ENCODE measurements at places on chromosomes 5 and 9.

DNA sequence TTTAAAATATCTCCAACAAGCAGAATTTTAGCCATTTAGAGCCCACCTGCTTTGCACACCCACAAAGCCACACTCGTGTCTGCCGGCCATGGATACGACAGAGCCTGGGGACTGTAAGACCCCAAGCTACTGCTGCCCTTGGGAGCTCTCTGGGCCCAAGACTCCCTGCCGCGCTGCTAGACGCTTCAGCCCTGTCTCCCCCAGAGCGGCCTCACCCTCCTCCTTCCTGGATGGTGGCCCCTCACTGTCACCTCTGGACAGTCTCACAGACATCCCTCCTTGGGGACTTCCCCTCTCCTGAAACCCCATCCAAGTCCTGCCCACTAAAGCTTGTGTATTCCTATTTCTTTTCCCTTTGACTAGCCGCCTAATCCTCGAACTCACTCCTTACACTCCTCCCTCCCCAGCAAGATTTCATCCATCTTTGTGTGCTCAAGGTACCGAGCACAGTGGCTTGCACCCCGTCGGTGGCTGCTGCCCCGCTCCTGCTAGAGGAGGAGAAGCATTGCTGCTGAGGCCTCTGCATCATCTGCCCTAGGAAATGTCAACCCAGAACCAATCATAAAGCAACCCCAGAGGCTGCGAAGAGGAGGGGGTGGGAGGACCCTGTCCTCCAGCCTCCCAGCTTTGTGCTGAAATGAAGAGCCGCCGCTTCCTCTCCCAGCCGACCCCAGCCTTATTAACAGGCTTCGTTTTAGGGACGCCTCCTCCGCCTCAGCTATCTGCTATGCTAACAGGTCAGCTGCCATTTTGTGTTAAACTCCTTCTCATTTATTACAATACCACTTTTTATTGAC, 71.2 kb downstream of the CFAP77 start:
- no peak for DNase-seq

GRCh38 chr9:5800969-5801738, 31.8 kb downstream of the ERMP1 start:
- DNase-seq = no peak

DNA sequence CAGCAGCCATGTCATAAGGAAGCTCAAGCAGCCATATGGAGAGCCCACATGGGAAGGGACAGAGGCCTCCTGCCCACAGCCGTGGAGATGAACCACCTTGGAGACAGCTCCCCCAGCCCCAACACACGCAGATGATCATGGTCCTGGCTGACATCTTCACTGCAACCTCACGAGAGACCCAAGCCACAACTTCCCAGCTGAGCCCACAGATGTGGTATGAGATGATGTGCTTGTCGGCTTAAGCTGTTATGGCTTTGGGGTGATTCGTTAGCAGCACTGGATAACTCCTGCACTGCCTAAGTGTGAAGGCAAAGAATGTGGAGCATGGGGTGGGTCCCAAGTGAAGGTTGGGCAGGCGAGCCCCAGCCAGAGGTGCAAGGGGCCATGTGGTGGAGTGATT, 163.4 kb downstream of the ERCC6L2 start:
- no peak for DNase-seq

DNA sequence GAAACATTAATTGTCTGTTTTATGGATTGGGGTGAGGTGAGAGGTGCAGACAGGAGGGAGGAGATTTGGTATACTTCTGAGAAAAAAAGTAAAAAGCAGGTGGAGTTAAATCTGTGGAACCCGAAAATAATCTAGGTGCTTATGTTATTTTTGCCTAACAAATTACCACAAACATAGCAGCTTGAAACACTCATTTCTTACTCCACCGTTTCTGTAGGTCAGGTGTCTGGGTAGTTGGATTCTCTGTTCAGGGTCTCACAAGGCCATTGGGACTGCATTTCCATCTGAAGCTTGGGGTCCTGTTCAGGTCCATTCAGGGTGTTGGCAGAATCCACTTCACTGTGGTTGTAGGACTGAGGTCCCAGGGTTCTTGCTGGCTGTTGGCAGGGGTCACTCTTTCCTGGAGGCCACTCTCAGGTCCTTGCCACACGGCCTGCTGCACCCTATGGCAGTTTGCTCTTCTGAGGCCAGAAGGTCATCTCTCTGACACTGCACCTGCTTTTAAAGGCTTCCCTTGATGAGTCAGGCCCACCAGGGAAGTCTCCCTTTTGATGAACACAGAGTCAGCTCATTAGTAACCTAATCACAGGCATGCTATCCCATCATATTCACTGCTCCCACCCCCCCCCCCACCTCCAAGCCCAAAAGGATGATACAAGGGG, 82.2 kb downstream of the TRIO start:
- DNase-seq = no peak

DNA sequence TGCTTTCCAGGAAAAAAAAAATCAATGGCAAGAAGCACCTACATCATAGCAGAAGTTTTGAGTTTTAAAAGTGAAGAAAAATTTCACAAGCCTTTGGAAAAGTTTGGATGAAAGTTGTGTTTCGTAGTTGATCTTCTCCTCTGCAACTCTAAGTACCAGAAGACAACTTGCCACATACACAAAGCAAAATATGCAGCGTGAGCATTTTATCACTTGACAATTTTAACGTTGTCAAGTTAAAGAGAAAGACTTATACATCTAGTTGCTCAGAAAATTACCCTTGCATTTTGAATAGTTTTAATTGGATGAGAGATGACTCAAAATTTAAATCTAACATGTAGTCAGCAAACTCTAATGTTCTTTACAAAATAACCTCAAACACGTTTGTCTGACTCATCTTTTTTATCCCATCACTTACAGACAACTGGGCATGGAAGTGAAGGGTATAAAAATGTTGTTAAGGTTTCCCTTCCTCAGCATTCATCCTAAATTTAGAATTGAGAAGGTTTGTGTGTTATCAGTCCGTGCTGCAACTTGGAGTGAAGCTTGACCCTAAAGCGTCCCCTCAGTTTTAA, 213.4 kb downstream of the MARCHF11 start:
- no peak for DNase-seq

- no peak for DNase-seq
These were observed 4.7 kb downstream of the CFAP77 start for GRCh38 chr9:132414731-132415130.

DNA sequence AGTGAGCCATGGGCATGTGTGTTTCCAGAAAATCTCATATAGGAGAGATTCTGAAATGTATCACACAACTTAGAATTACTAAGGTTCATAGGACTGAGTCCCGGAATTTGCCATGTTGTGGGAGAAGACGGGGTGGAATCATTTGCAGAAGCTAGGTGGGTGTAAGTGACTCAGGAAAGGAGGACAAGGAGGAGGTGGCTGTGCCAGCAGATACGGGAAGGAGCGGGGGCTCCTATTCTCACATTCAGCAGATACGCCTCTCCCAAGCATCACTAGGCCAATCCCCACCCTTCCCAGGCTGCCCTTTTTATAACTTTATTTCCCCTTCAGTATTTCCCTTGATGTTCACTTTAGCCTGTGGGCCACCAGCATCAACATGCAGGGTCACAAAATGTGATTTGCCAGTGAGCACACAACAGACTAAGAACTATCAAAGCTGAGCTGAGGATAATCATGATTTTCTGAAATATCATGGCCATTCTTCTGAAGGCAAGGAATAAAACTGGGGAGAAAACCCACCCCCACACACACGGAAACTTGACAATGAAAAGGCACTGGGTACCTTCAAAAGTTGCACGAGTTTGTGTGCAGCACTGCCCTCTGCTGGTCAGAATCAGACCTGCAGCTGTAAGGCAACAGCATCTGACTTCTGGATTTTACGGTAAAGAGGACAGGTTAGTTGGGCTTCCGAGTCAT, 133.2 kb downstream of the MTX3 start:
- DNase-seq = peak; percentile 79

DNA sequence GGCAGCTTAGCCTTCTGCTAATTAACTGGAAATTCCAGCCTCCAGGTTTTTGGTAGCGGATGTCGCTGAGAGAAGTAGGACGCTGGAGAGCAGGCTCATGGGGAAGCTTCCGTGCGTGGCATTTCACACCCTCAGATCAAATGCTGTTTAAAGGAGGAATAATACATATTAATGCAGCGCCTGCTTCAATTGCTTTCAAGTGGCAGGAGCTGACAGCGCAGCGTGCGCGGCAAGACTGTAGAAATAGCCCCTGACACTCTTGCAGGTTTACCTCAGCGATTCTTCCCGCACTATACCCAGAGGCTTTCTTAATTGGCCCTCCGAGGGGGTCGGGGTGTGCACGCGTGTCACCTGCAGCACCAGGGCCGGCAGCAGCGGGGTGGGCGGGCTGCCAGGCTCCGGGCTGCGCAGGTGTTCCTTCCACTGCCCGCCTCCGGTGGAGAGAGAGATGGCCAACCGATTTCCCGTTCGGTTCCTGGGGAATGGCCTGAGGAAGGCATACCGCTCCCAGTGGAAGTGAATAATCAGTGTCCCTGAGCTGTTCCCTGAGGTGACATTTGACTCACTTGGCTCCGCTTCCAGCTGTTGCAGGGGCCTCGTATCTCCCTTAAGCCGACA, 427.9 kb downstream of the KCTD16 start:
- no peak for DNase-seq

DNA sequence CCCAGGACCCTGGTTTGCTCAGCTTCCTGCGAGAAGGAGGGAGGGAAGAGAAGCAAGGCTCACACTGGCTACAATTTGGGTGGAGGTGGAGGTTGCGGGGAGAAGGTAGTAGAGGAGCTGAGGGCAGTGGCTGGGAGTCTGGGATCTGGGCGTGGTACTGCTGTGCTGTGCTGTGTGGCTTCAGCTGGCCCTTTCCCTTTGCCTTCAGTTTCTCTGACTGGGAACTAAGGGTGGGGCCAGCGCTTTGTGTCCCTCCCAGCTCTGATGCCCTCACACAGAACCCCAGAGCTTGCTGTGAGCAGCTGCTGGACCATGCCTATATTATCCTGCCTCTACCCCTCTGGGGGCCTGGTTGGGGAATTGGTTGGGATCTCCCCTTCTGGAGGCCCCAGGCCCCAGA, 60.9 kb downstream of the RGS3 start:
- no peak for DNase-seq

- DNase-seq = peak; percentile 78
These were observed 238.6 kb downstream of the ELAVL2 start for GRCh38 chr9:23587433-23587832.

GRCh38 chr5:133902511-133903118, 65.8 kb downstream of the C5orf15 start:
- DNase-seq = peak; percentile 45

DNA sequence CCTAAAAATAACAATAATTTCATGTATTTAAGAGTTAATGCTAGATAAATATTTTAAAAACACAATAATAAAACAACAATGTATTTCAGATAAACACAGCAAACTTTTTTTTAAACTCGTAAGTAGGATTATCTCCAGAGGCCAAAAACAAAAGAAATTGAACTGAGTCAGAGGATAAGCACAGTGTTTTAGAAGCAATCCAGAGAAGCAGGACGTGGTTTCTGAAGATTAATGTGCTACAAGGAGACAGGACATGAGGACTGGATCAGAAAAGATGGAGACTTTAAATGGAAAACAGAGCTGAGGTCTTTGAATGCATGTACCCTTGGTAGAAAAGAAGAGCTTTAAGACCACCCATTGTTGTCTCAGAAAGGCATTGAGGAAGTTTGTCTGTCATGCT, 491.2 kb upstream of the TLE4 start:
- DNase-seq = no peak

GRCh38 chr5:77645158-77645994, 6.9 kb upstream of the OTP start:
- DNase-seq = no peak

- no peak for DNase-seq
These were observed 7.6 kb downstream of the PCYOX1L start for GRCh38 chr5:149365418-149365817.

- DNase-seq = no peak
These were observed 33.8 kb downstream of the JMY start for GRCh38 chr5:79269733-79270166.

DNA sequence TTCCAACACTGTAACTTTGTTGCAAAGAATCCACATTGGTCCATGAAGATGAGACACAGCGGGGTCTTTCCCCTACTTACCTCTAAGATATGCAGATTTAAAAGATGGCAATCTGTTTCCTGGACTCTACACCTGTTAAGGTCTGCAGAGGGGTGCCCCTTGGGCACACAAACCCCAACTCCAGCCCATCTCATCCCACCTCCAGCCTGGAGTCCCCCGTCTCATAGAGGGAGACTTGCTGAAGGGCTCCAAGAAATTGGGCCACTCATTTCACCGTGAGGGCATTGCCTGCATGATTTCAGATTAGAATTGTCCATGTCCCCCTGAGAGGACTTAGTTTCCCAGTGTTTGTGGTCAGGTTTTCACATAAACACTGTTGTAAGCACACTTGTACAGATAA, 365.7 kb downstream of the IRX2 start:
- no peak for DNase-seq

DNA sequence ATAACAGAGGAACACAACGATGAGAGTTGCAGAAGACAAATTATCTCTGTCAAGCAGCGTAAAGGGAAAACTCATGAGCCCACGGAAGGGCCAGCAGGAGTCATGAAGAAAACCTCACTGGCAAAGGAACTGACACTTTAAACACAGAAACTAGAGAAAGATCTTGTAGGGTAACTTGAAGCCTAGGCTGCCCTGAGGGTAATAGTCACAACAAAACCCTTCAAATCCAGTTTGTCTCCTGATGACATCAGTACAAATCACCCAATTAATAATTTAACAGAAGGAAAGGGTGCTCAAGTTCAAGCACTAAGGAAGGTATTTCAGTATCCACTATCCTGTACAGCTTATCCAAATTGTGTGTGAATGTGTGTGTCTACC, 549.1 kb downstream of the MTRR start:
- DNase-seq = no peak

All from femur (tissue), 1 donor.